ENCODE measurements at places on chromosomes 3 and 15. TPM values are rescaled to one million over a fixed set of nuclear protein-coding genes. Genes with fewer than 3 reads are reported as not detected.

The CAV3 gene
- total RNA-seq = 0.30 TPM

The IL20RB gene
- total RNA-seq = 1.2 TPM

The LMAN1L gene
- 0.11 TPM for total RNA-seq

The ARGFX gene
- total RNA-seq = not detected

The ARHGEF26 gene
- total RNA-seq = 30.6 TPM

The ZNF710 gene
- 11.4 TPM for total RNA-seq

The MYLK gene
- 47.7 TPM for total RNA-seq

The EEF1AKMT4 gene
- total RNA-seq = 1.9 TPM

The PRR20G gene
- total RNA-seq = not detected

The CACNA1D gene
- total RNA-seq = 37.5 TPM

The GOLGA8J gene
- total RNA-seq = 0.39 TPM

The ACAA1 gene
- 36.6 TPM for total RNA-seq

The RTP1 gene
- total RNA-seq = 0.61 TPM

The NAALADL2 gene
- 19.1 TPM for total RNA-seq

The CPNE9 gene
- 6.3 TPM for total RNA-seq

The CPB1 gene
- 0.17 TPM for total RNA-seq

The OR5K2 gene
- total RNA-seq = not detected

The INSYN1 gene
- 24.2 TPM for total RNA-seq

The WDR6 gene
- 152 TPM for total RNA-seq

The SERPINI1 gene
- total RNA-seq = 127 TPM

The SST gene
- 29.2 TPM for total RNA-seq

The UPK1B gene
- 2.9 TPM for total RNA-seq

The KLHL40 gene
- total RNA-seq = 0.11 TPM

The SLC9C1 gene
- 0.72 TPM for total RNA-seq

The GADL1 gene
- 0.79 TPM for total RNA-seq

The PRSS50 gene
- 0.50 TPM for total RNA-seq

The LOXL1 gene
- 48.2 TPM for total RNA-seq

All from spinal cord (tissue), 10 donors.